ENCODE measurements at places on chromosomes 3 and 15.

DNA sequence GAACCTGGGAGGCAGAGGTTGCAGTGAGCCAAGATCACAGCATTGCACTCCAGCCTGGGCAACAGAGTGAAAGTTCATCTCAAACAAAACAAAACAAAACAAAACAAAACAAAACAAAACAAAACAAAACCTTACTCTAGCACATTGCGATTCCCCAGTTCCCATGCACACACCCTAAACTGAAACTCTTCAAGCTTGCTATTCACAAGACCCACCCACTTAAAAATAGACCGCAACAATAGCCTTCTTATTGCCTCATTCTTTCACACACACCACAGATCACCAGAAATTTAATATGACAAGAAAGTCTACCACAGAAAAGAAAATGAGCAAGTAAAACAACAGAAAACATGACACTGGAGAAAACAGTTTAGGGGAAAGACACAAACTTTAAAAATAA, 598.4 kb downstream of the FHIT start:
- no peak for DNase-seq

GRCh38 chr3:124895756-124896155, 8.6 kb upstream of the ITGB5 start:
- DNase-seq, result no peak

- no peak for DNase-seq
Measured at GRCh38 chr15:68025835-68026424, 28.2 kb upstream of the PIAS1 start.

DNA sequence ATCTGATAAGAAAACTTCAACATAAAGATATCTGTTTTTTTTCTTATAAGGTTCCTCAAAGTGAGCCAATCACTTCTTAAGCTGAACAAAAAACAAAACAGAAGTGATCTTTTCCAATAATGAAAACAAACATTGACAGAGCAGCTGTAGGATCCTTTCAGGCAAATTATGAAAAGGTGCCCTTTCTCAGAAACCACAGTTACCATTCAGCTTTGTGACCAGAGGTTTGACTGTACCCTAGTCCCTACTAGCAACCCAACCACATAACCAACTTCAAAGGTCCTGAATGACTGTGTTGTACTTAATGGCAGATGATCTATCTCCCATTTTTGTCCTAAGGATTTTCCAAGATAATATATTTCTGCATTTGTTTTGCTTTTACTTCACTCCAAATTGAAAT, 39.4 kb upstream of the CCR2 start:
- DNase-seq, result no peak

DNA sequence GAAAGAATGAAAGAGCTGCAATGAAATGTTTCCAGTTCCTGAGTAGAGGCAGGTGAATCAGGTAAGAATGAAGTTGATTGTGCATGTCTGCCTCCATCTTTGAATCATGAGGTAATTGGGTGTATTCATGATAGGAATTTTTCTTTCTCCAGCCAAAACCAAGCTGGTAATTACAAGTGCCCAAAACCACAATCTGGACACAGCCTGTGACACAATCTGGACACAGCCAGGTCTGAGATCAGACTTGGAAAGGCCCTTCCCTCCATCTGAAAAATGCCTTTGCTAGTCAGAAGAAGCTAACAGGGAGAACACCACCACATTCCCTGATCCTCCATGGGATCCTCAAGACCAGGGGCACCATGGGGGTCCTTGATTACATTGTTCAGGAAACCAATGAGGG, 338.5 kb upstream of the THBS1 start:
- no peak for DNase-seq

- DNase-seq, result no peak
Measured at GRCh38 chr3:99505200-99505599, 133.2 kb upstream of the COL8A1 start.

DNA sequence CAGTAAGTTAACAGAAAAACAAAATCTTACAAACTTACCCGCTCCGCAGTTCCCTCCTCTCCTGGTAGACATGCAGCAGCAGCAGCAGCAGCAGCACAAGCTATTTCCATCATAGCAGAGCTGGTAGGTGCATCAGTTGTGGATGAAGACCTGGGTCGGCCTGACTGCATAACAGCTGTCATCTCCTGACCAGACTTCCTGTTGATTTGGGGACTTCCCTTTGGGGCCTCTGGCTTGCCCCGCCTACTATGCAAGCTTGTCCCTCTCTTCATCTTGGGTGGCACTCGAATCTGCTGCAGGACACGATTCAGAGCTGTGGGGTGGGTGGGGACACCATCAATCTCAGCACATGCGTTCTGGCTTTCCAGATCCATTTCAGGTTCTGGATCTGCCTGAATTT, 65.7 kb downstream of the TMCC1 start:
- DNase-seq, result peak; percentile 32

DNA sequence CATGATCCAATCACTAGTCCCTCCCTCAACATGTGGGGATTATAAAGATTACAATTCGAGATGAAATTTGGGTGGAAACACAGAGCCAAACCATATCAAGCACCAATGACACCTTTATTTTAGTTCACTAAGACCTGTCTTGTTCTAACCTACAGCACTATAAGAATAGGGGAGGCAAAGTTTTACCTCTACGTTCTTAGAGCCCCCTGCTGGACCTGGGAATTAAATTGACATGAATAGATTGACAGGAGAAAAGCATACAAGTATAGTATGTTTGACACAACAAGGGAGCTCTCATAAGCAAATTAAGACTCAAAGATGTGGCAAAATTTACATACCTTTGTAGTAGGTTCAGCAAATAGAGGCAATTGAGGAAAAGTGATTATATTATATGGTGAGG, 974.4 kb upstream of the ALCAM start:
- DNase-seq, result no peak

- no peak for DNase-seq
Measured at GRCh38 chr15:64703632-64703959, 71.8 kb downstream of the RBPMS2 start.

- no peak for DNase-seq
Measured at GRCh38 chr3:6862880-6863195, 1.9 kb downstream of the GRM7 start.

GRCh38 chr3:98223907-98224672, 40.0 kb upstream of the OR5H6 start:
- no peak for DNase-seq

DNA sequence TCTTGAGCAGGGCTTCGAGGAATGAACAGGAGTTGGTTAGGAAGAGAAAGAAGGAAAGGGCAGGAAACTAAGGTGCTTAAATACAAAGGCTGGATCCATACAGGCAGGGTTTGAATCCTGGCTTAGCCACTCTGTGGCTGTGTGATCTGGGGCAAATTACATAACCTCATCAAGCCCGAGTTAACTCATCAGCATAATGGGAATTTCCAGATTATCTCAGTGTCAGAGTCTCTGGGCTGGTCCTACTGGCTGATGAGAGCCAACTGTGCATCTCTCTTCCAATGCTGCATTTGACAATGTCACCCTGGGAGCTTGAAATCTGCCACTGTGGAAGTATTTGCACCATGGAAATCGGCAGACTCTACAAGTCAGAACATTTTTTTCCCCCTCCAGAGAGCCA, 83.8 kb upstream of the SLC6A6 start:
- DNase-seq, result no peak

GRCh38 chr3:165855581-165855980, 18.4 kb upstream of the BCHE start:
- DNase-seq, result no peak

DNA sequence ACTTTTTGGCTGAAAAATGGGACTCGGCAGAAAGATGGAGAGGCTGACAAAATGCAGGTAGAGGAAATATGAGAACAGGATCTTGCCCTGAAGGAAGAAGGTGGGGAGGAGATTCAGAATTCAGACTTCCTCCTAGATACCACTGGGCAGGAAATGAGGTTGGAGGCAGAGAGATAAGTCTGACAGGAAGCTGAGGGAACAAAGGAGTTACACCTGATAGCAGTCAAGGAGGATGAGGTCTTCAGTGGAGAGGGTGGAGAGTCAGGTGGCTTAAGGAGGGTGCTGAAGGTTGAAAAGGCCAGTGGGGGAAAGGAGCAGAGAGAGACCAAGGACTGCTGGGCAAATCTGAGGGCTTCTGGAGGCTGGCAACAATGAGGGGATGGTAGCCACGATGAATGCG, 56.8 kb downstream of the CCR4 start:
- no peak for DNase-seq

DNA sequence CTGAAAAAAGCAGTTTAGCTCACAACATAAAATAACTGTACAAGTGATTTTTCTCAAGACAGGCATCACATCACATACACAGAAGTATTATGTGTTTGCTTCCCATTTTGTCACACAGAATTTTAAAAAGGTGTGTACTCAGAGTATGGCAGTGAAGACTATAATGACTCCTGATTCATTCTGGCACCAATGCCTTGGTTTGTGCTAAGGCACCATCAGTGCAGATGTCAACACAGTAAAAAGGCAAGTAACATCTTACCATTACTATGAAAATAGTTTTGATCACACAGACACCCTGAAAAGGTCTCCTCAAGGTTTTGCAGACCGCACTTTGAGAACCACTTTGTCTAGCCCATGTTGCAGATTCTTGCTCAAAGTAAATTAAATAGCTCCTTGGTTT, 191.6 kb downstream of the KLHL25 start:
- no peak for DNase-seq

DNA sequence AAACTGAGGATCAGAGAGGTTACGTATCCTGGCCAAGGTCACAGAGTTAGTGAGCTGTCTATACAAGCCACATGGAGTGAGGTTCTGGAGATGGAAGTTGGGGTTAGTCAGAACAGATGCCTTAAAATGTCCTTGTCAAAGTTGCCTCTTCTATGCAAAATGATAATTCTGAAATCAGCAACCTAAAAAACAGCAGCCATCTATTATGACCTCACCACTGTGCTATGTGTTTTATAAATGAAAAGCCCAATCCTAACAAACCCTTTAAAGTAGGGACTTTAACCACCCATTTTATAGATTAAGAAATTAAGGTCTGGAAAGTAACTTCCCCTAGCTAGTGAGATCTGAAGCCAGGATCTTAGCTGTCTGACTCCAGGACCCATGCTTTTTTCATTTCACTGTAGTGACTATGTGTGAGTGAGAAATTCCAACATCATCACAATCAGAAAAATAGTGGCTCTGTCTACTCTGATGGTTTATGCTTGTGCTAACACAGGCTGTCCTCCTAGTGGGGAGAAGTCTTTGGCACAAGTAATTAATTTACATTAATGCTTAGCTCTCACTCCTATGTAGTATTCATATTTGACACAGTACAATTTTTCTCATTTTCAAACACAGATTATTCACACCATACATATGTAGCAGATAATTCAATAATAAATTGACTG, 143.6 kb downstream of the ANO10 start:
- no peak for DNase-seq

DNA sequence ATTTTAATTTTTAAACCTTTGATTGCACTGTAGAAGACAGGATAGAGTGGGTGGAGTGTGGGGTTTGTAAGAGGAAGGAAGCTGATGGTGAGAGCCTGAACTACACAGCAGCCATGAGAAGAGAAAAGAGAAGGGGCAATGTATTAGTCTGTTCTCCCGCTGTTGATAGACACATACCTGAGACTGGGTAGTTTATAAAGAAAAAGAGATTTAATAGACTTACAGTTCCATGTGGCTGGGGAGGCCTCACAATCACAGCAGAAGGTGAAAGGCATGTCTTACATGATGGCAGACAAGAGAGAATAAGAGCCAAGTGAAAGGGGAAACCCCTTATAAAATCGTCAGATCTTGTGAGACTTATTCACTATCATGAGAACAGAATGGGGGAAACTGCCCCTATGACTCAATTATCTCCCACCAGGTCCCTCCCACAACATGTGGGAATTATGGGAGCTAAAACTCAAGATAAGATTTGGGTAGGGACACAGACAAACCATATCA, 37.3 kb downstream of the STARD5 start:
- peak; percentile 6 for DNase-seq

GRCh38 chr15:66084704-66085103, 168.8 kb downstream of the MEGF11 start:
- no peak for DNase-seq

DNA sequence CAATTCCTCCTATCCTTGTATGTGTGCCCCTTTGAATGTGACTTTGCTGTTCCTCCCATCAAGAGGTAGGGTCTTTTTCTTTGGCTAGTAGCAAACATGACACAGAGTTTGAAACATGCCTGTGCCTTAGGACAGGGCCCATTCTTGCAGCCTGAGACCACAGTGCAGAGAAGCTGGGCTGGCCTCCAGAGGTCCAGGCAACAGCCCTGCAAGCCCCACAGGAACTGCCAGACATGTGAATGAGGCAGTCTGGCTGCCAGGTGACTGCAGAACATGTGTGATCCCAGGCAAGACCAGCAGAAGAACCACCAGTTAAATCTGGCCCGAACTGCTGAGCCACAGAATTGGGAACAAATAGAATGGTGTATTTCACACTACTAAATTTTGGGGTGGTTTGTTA, 1.2 kb upstream of the HGD start:
- no peak for DNase-seq

DNA sequence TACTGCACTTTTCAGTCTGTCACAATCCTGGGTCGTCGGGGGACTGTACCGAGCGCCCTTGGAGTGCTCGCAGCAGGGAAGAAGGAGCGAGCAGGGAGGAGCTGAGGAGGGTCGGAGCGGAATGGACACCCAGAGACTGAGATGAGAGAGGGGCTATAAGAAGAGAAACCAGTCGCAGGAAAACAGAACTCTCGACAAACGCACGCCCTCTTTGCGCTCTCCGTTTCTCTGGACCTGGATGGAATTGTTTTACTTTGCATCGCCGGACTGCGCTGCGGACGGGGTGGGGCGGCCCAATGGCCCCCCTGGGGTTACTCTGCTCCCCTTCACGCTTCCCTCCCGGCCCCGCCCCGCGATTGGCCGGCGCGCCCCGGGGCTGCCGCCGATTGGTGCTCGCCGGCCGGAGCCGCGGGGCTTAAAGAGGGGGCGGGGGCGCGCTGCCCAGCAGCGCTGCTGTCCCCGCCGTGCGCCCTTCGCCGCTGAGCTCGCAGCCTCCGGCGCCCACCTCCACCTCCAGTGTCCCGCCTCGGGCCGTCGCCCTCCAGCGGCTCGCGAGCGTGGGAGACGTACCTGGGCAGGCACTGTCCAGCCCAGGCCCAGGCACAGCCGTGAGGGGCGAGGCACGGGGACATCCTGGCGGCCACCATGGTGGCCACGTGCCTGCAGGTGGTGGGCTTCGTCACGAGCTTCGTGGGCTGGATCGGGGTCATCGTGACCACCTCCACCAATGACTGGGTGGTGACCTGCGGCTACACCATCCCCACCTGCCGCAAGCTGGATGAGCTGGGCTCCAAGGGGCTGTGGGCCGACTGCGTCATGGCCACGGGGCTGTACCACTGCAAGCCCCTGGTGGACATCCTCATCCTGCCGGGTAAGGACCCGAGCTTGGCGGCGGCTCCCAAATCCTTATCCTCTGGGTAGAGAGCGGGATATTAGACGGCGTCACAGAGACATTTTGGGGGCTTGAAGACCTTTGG, at the start of gene CLDN11:
TSS of gene CLDN11 (plus strand) at position 447 of the 977 bp plus-strand sequence. CDS start at position 646, 199 bp downstream.
- no peak for DNase-seq

- DNase-seq, result no peak
Measured at GRCh38 chr3:61892891-61893290, 331.5 kb downstream of the PTPRG start.

DNA sequence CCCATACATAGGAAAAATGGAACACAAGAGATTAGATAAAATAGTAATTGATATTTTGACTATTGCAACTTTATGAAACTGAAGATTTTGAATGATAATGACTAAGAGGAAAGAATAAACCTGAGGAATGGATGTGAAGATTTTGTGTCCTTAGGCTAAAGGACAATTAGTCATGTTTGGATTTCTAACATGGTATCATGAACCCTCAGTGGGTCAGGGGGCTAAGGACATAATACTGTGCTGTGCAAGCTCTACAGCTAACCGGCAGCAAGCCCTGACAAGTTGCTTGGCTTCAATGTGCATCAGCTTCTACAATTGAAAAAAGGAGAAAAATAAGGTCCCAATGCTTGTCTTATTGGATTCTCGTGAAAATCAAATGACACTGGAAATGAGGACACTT, 491.0 kb downstream of the MECOM start:
- DNase-seq, result no peak
